Thoracic aorta (tissue), 2 donors: ENCODE measurements at places on chromosomes 16 and 17. TPM values are rescaled to one million over a fixed set of nuclear protein-coding genes. Genes with fewer than 3 reads are reported as not detected.

Gene HID1
- 14.3 TPM for total RNA-seq

GRCh38 chr17:34408439-34408838 is 45.4 kb upstream of the CCL1 start:
- no peak for DNase-seq

Gene ABCA6
- 38.5 TPM for total RNA-seq

DNA sequence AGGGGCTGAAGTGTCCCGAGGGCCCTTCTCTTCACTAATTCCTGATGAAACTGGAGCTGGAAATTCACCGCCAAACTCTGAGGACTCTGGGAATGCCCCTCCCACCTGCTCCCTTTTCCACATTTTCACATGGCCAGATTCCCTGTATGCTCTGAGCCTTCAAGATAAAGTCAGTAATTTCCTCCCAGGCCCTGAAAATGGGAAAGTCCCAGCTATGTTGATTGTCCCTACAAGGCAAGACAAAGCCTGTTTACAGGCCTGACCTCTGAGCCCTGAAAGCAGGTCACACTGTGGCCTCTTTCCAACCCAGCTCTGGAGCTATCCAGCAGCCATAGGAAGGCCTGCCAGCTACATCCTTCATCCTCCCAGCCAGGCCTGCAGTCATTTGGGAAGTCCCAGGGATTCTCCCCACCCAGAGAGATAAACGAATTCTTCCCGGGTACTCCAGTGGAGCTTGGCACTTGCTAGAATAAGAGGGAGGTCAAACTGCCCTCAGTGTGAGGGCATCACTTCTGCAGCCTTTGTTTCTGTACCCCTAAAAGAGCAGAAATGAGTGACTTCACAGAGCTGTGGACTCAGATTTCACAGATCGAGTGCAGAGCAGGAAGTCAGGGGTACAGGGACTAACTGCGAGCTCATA is 19.6 kb upstream of the CCL2 start:
- DNase-seq: no peak

DNA sequence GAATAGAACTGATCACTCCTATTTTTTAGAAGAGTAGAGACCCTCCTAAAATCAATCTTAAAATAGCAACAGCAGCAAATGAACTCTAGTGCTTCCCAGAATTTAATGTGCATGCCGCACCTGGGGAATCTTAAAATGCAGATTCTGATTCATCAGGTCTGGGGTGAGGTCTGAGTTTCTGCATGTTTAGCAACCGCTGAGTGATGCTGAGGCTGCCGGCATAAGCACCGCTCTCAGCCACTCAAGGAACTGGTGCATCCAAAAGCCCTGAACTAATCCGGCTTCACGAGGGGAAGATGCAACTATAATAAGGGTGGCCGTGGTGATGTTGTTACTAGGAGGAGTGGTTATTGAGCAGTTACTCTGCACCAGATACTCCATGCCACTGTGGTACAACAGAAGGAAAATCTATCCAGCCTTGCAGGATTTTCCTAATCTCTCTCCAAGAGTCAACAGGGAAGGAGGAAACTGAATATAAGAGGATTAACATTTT is 19.7 kb downstream of the SDK2 start:
- DNase-seq: no peak

DNA sequence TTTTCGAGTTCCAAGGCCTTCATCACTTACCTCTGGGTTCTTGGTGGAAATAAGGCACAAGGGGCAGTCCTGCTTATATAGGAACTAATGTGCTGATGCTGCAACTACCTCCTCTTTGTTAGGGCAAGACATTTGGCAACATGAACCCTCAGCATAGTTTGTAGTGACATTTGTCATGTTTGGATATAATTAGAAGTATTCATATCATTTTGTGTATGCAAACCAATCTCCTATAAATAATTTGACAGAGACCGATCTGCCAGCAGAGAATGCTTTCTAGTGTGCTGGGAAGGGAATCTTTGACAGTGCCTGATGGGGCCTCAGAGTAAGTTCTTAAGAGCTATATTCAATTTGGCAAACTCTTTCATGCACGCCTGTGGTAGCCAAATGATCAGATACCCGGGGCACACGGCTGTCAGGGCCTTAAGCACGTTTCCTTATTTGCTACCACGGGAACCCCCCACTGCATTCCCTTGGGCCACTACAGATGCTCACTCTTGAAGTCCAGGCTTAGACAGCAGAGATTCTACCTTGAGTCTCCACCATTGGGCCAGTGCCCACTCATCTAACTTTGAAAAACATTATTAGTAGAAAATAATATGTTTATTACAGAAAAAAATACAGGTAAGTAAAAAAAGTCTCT is at the start of gene MYH8:
MYH8 (minus strand) TSS at position 51 of the 643 bp plus-strand sequence. CDS start 1,723 bp downstream, outside the sequence.
- no peak for DNase-seq

Gene PRAC2
- total RNA-seq: not detected

- no peak for DNase-seq
Observed at GRCh38 chr17:41813152-41813680, 412 bp downstream of the FKBP10 start.

DNA sequence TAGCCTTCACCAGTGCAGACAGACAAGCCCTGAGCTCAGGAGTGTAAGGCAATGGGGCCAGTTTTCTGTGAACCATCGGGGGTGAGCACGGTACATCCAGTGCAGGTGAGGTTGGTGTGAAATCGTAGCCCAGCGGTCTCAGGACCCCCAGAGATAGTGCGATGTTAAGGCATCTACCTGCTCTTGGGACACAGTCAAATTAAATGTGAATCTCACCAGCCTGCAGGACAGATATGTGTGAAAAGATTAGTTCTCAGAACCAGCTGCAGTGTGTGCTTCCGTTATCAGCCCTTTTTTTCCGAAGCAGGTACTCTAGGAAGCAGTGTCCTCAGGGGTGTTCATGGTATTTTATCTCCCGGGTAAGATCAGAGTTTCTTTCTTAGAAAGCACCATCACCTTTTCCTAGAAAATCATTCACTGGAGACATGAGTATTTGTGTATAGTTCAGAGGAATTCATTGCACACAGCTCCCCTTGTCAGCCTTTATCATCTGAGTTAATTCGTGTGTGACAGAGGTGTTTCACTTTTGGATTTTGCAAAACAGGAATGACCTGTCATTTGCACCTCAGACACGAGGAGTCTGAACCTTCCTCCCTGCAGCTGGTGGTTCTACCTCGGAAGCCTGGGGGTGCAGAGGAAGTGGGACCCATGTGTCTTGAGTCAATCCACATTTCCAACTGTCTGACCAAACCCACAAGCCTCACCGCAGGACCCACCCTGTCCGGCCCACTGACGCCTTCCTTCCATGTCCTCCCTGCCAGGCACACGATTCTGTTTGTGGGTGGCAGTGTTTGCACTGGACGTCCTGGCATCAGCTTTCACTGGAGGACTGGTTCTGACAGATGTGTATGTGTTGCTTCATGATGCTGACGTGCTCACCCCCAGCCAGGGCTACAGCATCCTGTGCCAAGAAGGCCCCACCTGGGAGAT is 107.8 kb downstream of the CLEC16A start:
- DNase-seq: no peak

Gene CCDC102A
- total RNA-seq: 26.4 TPM

DNA sequence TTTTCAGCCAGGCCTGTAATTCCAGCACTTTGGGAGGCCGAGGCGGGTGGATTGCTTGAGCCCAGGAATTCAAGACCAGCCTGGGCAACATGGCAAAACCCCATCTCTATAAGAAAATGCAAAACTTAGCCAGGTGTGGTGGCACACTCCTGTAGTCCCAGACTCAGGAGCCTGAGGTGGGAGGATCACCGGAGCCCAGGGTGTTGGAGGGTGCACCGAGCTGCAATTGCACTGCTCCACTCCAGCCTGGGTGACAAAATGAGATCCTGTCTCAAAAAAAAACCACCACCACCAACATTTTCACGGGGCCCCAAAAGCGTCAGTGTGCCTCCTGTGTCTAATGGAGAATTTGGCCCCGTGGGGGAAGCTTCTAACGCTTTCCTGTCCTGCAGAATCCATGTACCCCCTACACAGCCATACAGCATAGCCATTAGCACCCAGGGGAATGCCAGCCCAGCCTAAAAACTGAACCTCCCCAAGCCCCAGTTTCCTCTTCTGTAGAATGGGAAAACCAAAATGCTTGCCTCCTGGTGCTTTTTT is 22.2 kb upstream of the MAP3K14 start:
- DNase-seq: no peak

Gene NPIPB13
- total RNA-seq: 14.0 TPM

- no peak for DNase-seq
Observed at GRCh38 chr16:89312194-89312593, 94.7 kb downstream of the ZNF778 start.

DNA sequence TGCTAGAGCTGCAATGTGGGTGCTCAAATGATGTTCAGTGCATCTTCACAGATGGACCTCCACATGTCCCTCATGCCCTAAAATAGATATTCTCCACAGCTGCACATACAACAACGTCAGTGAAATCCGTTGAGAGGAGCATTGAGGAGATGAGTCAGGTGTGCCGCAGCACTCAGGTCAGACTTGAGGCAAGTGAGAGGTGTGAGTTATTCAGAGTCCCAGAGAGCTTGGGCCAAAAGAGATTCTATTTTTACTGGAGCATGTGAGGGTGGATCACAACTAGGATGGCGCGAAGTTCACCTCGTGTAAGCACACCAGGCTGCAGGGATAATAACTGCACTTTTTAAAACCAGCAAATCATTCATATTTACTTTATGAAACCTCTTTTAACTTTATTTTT is 645.3 kb downstream of the MAF start:
- no peak for DNase-seq

- no peak for DNase-seq
Observed at GRCh38 chr17:50157891-50158290, 7.4 kb upstream of the PPP1R9B start.

DNA sequence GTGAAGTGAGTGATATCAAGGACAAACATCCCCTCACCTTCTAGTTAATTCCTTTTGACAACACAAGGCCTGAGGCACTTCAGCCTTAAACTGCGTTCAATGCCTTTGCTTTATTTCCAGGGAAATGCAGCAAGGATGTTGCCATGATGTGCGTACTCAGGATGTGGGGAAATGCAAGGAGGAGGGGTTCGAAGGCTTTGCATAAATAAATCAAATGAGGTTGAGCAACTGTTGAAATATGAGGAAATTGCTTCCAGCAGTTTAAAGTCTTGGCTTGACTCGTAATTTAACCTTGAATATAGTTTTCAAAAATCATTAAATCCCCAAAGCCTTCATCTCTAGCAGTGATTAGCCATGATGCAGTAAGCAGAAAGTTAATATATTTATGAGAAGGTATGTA is 81.8 kb upstream of the CCL2 start:
- no peak for DNase-seq

DNA sequence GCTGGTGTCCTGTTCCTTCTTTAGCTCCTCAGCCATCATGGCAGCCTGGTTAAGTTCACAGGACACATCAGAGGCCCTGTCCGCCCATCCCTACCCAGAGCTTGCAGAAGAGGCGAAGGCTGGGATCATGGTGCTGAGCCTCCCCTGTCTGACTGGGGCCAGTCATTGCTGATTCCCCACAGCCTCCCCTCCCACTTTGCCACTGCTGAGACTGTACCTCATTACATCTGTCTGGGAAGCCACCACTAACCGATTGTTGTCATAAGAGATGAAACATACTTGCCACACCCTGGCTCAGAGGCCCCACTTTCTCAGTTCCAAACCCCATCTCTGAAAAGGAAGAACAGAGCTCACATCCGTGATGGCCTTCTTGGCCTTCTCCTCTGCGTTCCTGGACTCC is 66.2 kb downstream of the MYH13 start:
- no peak for DNase-seq

Gene CNTD1
- not detected for total RNA-seq

Gene NUFIP2
- total RNA-seq: 39.7 TPM

DNA sequence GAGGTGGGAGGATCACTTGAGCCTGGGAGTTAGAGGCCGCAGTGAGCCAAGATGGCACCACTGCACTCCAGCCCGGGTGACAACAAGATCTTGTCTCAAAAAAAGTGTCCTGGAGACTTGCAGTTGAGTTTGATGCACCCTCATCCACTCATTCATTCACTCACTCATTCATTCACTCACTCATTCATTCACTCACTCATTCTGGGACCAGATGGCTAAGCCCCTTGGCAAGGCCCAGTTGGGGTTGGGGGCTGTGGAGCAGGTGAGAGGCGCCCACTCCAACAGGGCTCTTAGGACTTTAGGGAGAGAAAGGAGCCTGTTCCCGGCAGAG is 1.1 kb upstream of the AATK start:
- no peak for DNase-seq

Gene KCNH4
- 0.21 TPM for total RNA-seq

DNA sequence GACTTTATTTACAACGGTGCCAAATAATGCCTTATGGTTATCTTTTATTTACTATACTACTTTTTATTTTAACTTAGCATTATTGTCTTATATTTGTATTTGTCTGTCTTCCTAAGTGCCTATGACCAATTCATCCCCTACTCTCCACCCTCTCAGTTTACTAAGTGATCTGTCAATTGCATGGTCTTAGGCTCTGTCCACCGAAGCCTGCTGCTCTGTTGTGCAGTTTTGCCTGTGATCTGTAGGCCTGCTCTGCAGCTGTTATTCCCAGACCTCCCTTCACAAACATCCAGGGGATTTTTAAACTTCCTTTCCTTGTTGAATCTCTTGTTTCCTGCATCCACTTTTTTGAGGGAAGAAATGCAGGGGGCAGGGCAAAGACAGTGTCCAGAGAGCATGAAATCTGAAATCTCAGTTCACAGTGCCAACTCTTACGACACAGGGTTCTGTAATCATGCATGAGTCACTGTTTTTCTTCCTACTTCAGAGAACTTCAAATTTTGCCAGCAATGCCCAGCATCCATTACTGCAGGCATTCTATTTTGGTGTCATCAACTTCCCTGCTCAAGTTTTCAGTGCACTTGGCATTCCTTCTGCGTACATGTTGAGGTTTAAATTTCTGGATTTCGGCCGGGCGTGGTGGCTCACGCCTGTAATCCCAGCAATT is 11.4 kb downstream of the SLFN5 start:
- peak; percentile 56 for DNase-seq

Gene RBFOX1
- total RNA-seq: not detected

Gene SLC5A2
- total RNA-seq: not detected

DNA sequence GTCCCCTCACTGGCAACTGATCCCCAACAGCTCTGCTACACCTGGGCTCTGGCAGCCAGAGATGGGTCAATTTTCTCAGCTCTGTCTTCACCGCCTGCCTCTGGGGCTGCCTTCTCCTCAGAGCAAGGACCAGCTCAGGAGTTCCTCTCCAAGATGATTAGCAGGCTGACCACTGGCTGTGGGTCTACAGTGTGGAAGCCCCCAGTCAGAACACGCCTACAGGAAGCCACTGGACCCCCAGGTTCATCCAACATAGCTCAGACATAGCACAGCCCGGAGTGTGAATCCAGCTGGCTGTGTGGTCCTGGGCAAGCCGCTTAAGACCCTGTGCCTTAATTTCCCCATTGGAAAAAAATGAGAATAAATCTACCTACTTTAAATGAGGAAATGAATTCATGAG is 4.9 kb downstream of the DOK4 start:
- DNase-seq: no peak

Gene TBC1D3D
- total RNA-seq: not detected

- no peak for DNase-seq
Observed at GRCh38 chr16:67236563-67237395, 9.8 kb downstream of the TMEM208 start.

- no peak for DNase-seq
Observed at GRCh38 chr16:726438-727290, at the start of the genes CCDC78 and HAGHL. Gene CCDC78 (minus strand): TSS chr16:726443. CDS start chr16:726367, 76 bp downstream. Gene HAGHL (plus strand): TSS chr16:727106. CDS start chr16:727510, 404 bp downstream.

Gene IL17C
- total RNA-seq: 0.92 TPM
